ENCODE measurements at places on chromosomes 7 and 10.

DNA sequence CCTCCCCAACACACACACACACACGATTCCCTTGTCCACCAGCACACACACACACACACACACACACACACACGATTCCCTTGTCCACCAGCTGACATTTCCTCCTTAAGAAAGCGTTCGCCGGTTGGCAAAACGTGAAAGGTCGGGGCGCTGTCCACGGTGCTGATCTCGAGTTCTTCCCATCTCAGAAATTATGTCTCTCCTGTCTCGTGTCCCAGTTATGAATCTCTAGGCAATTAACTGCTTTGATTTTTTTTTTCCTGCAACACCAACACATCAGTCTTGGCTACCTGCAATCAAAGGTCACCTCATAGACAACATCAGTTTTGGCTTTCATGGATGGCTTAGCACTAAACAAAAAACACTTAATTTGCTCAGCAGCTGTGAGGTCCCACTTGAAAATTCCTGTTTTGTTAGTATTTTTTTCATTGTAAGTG, 1.9 kb downstream of the INA start:
- DNase-seq: peak; percentile 12

- peak; percentile 4 for DNase-seq
These were observed 3.3 kb downstream of the MAPK8 start for GRCh38 chr10:48309711-48310226.

GRCh38 chr7:93948106-93948505, 26.6 kb downstream of the GNG11 start:
- DNase-seq: no peak

- DNase-seq: no peak
These were observed 191.8 kb upstream of the SEMA3C start for GRCh38 chr7:81110673-81111072.

DNA sequence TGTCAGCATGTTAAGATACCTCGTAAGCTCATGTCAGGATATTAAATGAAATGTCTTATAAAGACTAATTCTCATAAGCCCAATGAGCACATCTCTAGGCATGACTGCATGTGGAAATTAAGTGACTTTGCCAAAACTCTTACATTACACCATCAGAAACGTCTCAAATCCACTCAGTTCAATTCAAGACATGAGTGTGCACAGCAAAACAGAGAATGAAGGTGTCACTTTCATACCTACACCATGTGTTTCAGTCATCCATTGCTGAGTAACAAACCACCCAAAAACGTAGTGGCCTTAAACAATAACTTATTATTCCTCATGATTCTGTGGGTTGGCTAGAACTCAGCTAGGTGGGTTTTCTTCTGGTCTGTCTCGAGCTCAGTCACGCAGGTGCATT, 99.8 kb downstream of the ATE1 start:
- no peak for DNase-seq

DNA sequence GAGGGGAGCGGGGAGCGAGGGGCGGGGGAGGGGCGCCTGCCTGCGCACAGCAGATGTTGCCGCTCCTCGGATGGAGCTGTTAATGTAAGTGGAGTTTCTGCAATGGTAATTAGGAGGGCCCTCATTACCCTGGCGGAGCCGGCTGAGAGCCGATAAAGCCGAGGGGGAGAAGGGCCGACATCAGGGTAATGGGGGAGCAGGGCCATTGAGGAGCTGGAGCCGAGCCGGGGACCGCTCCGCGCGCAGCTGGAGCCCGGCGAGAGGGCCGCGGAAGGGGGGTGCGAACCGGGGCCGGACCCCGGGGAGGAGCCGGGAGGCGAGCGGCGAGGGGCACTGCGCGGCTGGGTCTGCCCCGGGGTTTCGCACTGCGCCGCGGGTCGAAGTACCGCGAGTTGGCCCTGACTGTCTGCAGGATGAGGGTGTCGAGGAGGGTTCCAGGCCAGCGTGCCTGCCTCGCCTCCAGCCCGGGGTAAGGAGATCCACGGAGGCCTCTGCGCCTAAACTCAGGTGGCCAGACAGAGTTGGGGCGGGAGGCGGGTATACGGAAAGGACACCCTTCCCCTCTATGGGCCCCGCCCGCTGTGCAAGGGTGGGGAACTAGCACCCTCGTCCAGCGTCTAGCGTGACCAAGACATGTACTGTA, 55.0 kb upstream of the LBX1 start:
- DNase-seq: no peak

DNA sequence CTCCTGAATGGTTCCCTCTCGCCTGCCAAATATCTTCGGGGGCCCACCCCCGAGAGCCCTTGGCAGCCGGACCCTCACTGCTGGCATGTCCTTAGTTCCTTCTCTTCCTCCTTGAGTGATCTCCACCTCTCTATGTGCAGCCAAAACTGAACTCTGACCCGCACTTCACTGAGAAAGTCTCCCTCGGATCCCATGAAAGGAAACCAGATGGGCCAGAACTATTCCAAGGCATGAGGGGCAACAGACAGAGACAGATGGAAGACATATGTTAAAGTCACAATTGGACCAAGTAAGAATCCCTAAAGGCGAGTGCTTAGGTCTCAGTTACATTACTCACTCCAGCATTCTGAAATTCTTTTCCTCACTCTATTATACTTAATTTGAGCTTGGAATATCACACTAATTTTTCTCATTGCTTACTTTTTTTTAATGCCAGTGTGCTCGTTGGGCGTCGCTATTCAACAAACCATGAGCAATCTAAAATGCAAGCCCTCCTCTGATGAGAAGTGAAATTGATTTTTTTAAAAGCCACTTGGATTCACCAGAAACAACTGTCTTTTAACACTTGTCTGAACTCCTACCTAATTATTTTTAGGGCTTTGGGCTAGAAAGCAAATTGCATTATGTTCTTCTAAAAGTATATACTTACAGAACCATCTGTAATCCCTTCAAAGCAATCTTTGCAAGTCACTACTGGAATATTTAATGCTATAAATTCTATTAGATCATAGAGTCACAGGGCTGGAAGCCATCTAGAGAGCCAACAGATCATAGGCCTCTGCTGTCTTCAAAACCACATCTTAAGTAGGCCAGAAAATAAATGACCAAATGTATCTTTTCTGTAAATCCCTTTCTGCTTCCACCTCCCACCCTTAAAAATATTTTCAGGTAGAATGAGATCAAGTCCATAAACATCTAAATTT, 43.3 kb upstream of the EZH2 start:
- DNase-seq: no peak

- no peak for DNase-seq
These were observed 123.4 kb upstream of the NEBL start for GRCh38 chr10:21020545-21020944.

DNA sequence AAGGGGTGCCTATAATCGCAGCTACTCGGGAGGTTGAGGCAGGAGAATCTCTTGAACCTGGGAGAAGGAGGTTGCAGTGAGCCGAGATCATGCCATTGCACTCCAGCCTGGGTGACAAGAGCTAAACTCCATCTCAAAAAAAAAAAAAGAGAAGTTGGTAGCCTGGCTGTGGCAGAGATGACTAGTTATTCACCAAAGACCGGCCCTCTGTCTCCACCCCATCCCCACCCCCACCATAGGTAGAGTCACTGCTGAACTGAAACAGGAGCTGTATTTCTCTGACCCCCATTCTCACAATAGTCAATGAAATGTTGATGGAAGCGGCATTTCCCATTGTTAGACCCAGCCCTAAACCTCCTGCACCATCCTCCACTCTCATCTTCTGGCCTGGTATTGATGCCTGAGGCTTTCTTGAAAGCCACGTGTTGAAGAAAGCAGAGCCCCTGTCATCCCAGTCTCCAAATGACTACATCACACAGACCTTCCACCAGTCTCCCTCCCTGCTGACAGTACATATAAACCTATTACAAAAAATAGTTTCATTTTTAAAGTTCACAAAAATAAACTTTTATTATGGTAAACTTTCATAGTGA, 9.4 kb upstream of the PIK3CG start:
- no peak for DNase-seq

Data from CD4-positive, alpha-beta T cell treated with Interleukin-2 at 100 ng/mL for 4 hours (primary cell).